ENCODE measurements at places on chromosomes 4 and X.
A peak's percentile ranks its signal among the peaks of the same experiment; 100 is the strongest.

GRCh38 chr4:152175586-152175985 lies 360.3 kb downstream of the FBXW7 start:
- DNase-seq = no peak

GRCh38 chr4:15918484-15919129 lies 19.9 kb downstream of the FGFBP1 start:
- DNase-seq = no peak

- peak; percentile 83 for DNase-seq
These were observed 39.3 kb upstream of the TXK start for GRCh38 chr4:48173056-48173991.

DNA sequence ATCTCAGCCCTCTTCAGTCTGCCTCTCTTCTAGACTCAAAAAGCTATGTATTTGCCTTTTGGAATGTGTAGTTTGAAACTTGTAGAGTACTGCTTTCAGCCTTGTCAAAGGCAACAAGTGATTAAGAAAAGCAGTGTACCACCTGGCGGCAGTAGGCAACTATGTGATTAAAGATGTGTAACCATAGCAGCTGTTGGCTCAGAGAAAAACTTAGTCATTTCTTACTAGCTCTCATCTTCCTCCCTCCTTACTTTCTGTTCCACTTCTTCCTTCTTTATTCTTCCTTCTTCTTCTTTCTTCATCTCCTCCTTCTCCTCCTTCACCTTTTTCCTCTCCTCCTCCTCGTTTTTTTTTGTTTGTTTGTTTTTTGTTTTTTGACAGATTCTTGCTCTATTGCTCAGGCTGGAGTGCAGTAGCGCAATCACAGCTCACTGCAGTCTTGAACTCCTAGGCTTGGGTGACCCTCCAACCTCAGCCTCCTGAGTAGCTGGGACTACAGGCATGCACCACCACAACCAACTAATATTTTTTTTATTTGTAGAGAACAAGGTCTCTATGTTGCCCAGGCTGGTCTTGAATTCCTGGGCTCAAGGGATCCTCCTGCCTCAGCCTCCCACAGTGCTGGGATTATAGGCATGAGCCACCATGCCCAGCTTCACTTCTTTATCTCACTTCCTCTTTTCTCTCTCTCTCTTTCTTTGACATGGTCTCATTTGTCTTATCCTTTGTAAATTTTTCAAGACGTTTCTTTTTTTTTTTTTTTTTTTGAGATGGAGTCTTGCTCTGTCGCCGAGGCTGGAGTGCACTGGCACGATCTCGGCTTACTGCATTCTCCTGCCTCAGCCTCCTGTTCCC lies 32.6 kb downstream of the ABHD18 start:
- DNase-seq = peak; percentile 5

DNA sequence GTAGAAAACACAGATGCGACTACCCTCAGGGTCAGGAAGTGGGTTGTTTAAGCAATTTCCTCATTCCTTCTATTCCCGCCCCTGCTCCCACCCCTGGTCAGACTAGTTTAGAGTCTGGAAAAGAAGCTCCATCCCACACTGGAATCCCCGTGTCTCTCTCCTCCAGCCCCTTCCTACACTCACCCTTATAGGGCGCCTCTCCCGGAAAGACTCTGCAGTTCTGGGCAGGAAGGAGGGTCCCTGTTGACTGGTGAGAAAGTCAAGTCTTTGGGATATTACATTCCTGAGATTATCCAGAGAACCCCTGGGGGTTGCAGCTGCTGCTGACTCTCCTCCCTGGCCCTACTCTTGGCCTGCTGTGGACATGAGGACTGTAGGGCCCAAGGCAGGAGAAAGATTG lies 11.9 kb downstream of the STARD8 start:
- no peak for DNase-seq

GRCh38 chrX:98296129-98296528 lies 1412.4 kb downstream of the RPA4 start:
- no peak for DNase-seq

DNA sequence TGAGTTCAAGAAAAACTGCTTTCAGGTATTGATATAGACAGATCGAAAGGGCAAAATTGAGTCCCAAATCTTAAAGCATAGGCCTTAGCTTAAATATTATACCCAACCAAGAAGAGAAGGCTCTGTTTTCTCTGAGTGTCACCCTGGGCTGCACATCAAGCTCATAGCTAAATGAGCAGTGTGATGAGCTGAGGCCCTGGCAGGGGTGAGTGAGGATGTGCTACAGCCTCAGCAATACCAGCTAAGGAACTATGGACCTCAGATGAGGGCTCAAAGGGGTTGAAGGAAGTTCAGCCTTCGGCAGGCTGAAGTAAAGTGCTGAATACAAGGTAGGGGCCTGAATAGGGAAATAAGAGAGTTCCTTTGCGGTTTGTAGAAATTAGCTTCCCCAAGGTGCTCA lies 79.3 kb downstream of the FAM114A1 start:
- DNase-seq = no peak

- no peak for DNase-seq
These were observed 815 bp downstream of the HCCS start for GRCh38 chrX:11111947-11112346.

GRCh38 chr4:73527196-73527595 lies 45.7 kb downstream of the AFM start:
- DNase-seq = no peak

DNA sequence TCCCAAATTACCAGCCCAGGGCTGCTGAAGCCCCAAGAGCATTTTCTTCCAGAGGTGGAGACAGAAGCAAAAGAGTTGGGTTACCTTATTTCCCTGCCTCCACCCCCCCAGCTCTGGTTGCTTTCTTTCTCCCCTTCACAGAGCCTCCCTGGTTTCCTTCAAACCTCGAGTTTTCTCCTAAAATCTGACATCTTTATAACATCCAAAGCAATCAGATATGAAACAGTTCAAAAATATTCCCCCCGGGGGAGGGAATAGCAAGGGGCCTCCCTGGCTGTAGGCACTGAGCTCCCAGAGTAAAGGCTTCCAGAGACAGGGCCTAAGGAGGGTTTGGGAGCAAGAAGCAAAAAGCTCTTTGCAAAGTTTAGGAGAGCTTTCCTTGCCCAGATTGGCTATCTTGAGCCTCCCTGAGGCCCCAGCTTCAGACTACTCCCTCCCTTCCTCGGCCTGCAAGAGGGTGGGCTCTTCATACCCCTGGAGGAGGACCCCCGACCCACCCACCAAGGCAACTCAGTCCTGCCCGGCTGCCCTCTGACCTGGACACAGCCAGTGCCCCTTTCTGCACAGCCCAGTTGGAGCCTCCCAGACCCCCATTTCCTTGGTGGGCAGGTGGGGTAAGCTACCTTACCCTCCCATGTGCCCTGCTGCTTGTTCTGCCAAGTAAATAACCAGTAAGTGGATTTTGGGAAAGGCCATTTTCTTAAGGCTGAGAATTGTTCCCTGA lies 7.6 kb downstream of the MAMLD1 start:
- no peak for DNase-seq

- no peak for DNase-seq
These were observed 218.9 kb downstream of the OR13H1 start for GRCh38 chrX:131762802-131763234.

DNA sequence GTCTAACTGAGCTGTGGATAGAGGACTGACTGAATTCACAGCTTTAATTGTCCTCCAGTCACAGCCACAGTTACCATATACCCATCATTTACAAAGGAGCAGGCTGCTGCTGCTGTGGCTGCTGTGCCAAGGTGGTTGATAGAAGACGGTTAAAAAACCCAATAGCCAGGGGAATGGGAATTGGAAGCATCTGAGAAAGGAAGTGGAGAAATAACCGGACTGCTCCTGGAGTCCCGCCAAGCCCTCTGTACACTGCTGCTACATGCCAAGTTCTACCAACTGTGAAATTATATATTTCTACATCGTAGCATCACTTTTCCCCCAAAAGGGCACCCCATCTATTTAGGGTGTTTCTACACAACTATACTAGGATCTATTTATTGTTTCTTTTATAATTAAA lies 279.7 kb upstream of the ARX start:
- no peak for DNase-seq

DNA sequence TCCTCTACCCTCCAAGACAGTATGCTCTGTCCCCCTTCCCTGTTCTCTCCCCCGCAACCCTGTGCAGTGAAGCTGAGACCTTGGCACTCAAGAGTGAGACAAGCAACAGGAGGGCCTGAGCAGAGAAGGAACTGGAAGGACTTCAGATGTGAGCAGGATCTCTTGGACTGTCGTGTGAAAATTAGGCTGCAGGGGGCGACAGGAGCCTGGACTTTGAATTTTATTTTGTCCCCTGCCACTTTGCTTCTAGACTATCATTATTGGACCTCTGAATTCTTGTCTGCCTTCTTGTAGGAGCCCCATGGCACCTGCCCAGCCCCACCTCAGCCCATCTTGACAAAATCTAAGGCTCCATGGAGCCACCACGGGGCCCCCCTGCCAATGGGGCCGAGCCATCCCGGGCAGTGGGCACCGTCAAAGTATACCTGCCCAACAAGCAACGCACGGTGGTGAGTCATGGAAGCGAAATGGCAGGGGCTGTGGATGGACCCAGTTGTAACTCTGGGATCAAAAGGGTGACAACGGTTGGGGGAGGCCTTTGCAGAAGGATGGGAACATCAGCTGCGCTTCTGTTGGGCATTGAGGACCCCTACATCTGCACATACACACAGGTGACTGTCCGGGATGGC lies 1.7 kb downstream of the ARAF start:
- peak; percentile 27 for DNase-seq

- DNase-seq = no peak
These were observed 540.9 kb downstream of the GBA3 start for GRCh38 chr4:23233596-23233995.

GRCh38 chr4:1077711-1078477 lies 35.5 kb downstream of the RNF212 start:
- DNase-seq = no peak

- DNase-seq = no peak
These were observed 60.3 kb downstream of the SH3KBP1 start for GRCh38 chrX:19827088-19827487.

- DNase-seq = peak; percentile 41
These were observed 2.1 kb upstream of the TMEM131L start for GRCh38 chr4:153464068-153464467.

GRCh38 chr4:159607809-159608208 lies 504.9 kb downstream of the RAPGEF2 start:
- no peak for DNase-seq

GRCh38 chrX:140502491-140503237 lies 2.2 kb downstream of the SOX3 start:
- no peak for DNase-seq

DNA sequence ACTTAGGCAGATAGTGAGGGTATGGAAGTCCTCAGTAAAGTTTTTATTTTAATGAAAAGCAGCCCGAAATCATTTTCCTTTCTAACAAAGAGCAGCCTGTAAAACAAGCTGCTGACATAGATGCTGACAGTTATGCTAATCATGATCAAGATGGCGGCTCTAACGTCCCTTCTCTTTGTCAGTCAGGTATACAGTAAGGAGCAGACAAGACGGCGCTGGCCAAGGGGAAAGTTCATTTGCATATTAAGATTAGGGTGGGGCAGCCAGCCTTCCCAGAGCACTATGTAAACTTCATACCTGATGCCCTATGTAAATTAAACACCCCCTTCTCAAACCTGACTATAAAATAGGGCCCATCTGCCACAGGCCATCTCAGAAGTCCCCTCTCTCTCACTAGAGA lies 76.9 kb downstream of the MAGEB10 start:
- no peak for DNase-seq

DNA sequence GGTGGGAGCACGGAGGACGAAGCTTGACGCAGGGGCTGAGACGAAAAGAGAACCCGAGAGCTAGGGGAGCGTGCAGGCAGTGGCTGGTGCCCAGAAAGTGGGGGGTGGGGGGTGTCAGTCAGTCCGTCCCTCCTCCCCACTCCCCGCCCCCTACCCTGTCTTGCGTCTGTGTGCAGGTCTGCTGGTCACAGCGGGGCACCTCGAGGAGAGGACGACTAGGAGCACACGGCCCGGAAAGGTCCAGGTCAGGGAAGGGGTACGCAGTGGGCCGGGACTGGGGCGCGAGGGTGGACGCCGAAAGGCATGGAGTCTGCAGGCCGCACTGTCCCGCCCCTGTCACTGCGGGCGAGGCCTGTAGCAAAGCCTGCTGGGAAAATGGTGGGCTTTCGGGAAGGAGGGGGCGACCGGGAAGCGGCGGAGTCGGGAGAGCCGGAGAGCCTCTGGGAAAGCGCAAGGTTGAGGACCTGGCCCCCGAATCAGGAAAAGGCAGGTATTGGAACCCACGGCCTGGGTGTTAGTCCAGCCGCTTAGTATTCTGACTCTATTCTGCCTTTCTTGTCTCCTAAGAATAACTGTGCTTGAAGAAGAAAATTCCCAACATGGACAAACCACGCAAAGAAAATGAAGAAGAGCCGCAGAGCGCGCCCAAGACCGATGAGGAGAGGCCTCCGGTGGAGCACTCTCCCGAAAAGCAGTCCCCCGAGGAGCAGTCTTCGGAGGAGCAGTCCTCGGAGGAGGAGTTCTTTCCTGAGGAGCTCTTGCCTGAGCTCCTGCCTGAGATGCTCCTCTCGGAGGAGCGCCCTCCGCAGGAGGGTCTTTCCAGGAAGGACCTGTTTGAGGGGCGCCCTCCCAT lies 769 bp downstream of the TCEAL1 start:
- peak; percentile 71 for DNase-seq

DNA sequence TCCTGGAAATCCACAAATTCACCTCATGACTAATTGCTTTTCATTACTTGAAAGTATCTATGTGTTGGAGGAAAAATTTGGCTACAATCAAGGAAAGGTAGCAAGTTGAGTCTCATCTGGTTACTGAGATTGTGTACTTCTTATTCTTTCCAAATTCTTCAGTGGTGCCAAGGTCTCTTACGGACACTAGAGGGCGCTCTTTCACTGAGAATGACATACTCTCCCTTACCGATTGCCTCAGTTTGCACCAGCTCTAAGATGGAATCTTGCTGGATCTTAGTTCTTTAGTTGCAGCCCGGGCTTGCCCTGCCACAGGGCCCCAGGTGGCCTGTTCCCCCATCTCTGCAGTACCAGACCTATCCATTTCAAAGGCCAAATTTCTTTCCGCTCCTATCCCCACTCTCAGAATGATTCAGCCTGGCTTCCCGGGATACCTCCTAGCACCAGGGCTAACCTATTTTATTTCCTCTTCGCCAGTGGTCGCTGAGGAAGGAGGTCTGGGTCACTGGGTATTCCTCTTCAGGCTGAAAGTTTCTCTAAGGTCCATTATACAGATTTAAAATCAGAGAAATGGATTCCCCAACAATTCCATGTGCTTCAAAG lies 24.6 kb upstream of the GPR50 start:
- peak; percentile 25 for DNase-seq

GRCh38 chrX:41596596-41596995 lies 92.2 kb upstream of the GPR34 start:
- DNase-seq = no peak

GRCh38 chr4:151541389-151542071 lies 132.6 kb downstream of the FHIP1A start:
- peak; percentile 56 for DNase-seq

DNA sequence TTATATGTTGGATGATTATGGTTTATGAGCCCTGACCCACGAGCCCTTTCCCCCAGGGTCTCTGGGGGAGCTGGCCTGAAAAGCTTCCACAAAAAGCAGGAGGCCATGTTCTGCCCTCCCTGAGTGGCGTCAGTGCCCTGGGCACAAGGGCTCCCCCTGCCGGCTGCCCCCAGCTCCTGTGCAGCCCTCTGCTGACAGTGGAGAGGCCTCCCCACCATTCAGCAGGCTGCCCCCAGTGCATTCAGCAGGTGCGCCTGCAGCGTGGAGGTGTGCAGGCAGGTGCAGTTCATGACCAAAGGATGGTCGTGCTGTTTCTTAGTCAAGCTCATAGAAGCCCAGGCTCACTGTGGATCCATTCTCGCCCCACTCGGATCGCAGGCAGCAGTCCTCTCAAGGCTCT lies 12.5 kb upstream of the S100P start:
- DNase-seq = no peak
